T-cell (primary cell): ENCODE measurements at places on chromosomes 4 and X.

GRCh38 chr4:184464759-184465454 lies 9.4 kb downstream of the IRF2 start:
- no peak for DNase-seq

GRCh38 chr4:143921181-143921580 lies 15.8 kb upstream of the GYPE start:
- DNase-seq: no peak

- no peak for DNase-seq
These were observed 33.7 kb downstream of the RBM47 start for GRCh38 chr4:40595981-40596380.

DNA sequence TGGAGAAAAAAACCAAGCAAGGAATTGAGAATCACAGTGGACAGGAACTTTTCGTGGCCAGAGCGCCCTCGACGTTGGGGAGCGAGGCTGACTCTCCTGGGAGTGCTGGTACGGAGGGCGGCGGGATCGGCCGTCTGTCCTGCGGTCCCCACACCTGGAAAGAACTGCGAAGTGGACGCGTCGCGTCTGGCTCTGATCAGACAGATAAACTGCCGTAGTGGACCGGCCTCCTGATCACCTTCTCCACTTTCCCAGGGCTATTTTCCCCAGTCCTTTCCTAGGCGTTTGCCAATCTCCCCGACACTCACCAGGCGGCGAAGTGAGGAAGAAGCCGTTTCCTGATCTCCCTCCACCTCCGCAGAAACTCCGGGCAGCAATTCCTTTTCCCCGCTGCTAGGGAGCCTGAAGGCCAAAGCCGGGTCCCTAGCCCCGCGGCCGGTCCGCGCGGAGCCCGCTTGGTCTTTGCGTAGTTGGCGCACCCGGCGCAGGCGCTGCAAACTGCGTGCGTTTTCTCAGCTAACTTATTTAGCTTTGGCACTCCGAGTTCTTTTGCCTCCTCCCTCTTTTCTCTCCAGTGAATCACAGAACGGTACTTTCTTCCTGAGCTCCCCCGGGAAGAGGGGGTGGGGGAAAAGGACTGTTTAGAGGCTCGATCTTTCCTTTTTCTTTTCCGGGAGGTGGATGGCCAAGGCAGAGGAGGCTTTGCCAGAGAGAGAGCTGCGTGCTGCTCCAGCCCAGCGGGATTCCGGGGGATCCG lies at the start of gene ARSJ:
ARSJ (minus strand) TSS at position 500 of the 757 bp plus-strand sequence. CDS start 813 bp downstream, outside the sequence.
- DNase-seq: no peak

GRCh38 chr4:53592122-53592521 lies 836 bp upstream of the LNX1 start:
- no peak for DNase-seq
